ENCODE measurements at places on chromosomes 12 and 14.
A peak's percentile ranks its signal among the peaks of the same experiment; 100 is the strongest.

- no peak for DNase-seq
Measured at GRCh38 chr14:89681086-89682018, 264.3 kb upstream of the FOXN3 start.

GRCh38 chr12:57640175-57641042, 7.4 kb upstream of the B4GALNT1 start:
- no peak for DNase-seq

DNA sequence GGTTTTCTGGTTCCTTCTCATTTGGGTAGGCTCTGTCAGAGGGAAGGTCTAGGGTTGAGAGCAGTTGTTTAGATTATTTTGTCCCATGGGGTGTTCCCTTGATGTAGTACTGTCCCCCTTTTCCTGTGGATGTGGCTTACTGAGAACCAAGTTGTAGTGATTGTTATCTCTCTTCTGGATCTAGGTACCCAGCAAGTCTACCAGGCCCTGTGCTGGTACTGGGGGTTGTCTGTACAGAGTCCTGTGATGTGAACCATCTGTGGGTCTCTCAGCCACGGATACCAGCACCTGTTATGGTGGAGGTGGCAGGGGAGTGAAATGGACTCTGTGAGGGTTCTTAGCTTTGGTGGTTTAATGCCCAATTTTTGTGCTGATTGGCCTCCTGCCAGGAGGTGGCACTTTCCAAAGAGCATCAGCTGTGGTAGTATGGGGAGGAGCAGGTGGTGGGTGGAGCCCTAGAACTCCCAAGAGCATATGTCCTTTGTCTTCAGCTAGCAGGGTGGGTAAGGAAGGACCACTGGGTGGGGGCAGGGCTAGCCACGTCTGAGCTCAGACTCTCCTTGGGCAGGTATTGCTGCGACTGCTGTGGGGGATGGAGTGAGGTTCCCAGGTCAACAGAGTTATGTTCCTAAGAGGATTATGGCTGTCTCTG, 179.3 kb upstream of the BTG1 start:
- DNase-seq: no peak

DNA sequence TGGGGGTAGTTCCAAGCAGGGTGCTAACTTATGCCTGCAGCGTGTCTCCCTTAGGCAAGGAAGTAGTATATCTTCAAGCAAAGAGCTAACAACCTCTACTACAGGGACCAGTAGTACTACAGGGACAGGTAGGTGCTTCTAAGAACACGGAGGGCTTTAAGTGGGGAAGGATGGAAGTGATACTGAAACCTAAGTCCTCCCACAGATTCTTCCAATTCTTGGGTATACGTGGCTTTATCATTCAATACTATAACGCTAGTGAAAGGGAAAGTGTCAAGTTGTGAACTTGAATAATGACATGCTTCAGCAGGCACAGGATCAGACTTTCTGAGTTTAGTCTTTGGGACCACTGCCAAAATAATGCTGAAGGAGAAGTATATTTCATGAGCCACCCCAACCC, 241.7 kb downstream of the CEP128 start:
- DNase-seq: no peak

GRCh38 chr12:27828196-27828595, 48.2 kb upstream of the MANSC4 start:
- no peak for DNase-seq

GRCh38 chr14:30875788-30876053, 1.4 kb downstream of the COCH start:
- DNase-seq: no peak

GRCh38 chr14:102933618-102934231, 11.3 kb downstream of the AMN start:
- no peak for DNase-seq

GRCh38 chr12:27193854-27194544, 50.1 kb upstream of the STK38L start:
- no peak for DNase-seq

- no peak for DNase-seq
Measured at GRCh38 chr12:666766-667308, 3.6 kb upstream of the NINJ2 start.

GRCh38 chr14:34835312-34835711, 39.8 kb downstream of the BAZ1A start:
- DNase-seq: no peak

- DNase-seq: no peak
Measured at GRCh38 chr12:57498571-57498970, 10.7 kb downstream of the MARS1 start.

DNA sequence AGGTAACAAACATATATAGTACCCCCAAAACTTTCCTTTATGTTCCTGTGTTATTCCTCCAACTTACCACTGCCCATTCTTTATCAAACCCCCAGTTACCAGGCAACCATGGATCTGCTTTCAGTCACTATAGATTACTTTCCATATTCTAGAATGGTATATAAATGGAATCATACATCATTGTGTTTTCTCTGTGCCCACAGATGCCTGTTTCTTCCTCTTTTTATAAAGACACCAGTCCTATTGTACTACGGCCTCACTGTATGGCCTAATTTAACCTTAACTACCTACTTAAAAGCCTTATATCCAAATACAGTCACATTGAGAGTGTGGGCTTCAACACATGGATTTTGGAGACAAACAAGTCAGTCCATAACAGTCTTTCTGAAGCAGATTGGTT, 2.6 kb downstream of the TAS2R14 start:
- no peak for DNase-seq

GRCh38 chr14:54650331-54650958, 83.5 kb downstream of the SAMD4A start:
- no peak for DNase-seq

DNA sequence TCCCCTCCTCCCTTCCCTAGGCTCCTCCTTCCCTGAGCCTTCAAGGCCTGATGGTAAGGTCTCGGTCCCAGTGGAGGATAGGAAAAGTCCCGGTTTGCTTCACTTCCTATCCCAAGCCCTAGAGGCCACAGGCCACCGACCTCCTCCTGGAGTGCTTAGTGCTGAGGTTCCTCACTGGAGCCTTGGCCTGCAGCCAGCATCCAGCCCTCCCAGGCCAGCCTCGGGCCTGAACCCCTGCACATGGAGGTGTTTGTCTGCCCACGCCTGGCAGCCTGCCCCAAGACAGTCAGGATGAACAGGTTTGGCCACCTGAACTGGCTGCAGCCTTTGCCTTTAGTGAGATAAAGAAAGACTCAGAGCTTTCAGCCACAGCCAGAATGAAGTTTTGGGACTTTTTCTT, 15.8 kb upstream of the KRT7 start:
- DNase-seq: no peak

GRCh38 chr14:81416194-81416952, 16.2 kb upstream of the STON2 start:
- DNase-seq: peak; percentile 17

DNA sequence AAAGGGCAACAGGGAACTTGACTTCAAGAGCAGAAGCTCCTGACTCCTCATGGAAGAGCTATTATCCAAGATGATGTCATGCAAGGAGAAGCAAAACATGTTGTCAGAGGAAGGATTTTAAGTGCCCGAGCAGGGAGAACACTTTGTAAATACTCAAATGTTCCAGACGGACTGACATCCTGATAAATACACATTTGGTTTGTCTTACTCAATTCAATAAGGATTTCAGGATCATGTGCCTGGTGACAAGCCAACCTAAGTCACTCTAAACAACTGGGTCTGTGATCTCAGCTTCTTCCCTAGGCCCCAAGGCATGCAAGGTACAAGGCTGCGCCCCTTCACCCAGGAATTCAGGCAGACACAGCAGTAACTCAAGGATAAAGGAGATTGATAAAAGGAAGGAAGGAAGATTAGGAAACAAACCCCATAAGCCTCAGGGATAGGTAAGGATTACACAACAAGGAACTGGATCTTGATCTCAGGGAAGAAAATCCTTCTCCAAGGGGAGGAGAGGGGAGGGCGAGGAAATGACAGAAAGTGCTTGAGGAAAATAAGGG, 26.8 kb upstream of the CEBPE start:
- DNase-seq: no peak

DNA sequence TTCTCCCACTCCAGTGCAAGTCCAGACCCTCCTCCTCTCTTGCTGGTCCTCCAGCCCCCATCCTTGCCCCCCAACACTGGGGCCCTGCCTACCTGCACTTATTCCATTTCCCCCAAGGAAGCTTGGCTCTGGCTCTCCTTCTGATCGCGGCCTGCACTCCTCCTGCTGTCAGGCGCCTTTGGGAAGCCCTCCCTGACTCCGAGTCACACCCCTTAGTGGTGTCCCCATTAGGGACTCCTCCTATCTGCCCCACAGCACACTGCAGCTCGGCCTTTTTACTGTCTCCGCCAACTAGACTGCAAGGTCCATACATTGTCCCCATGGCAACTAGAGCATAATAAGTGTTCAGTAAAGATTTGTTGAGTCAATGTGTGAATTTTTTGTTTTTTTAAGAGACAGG, 32.9 kb downstream of the FIGNL2 start:
- no peak for DNase-seq

DNA sequence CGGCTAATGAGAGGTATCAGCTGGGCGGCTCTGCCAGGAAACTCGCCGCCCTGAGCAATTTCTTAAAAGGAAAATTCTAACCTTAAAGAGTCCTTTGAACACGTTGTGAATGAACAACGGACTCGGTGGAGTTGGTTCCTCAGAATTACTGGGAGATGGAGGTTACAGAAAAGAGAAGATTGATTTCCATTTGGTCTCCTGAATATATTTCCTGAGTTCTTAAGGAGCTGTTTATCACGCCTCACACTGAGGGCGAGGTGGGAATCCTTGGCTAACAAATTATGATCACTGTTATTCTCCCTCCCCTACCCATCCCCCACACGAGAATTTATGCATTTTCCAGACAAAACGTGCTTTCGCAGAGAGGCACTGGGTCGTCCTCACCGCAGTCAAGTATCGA, 194.5 kb upstream of the C14orf180 start:
- DNase-seq: no peak

DNA sequence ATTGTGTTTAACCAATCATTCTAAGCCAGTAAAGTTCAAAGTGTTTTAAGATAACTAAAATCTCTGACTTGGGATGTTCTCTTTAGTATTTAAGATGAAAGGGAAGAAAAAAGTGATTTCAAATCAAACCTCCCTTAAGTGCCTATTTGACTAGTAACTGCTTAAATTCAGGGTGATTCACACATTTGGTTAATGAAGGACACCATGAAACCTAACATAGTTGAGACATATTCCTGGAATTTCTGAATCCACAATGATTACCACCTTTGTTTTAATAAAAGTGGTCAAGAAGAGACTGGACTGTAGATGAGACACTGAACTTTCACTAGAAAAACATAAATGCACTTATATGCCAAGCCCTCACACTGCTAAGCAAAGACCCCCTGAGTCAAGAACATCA, 138.7 kb downstream of the MED13L start:
- DNase-seq: no peak

GRCh38 chr12:77225373-77225772, 160.0 kb upstream of the E2F7 start:
- DNase-seq: no peak

DNA sequence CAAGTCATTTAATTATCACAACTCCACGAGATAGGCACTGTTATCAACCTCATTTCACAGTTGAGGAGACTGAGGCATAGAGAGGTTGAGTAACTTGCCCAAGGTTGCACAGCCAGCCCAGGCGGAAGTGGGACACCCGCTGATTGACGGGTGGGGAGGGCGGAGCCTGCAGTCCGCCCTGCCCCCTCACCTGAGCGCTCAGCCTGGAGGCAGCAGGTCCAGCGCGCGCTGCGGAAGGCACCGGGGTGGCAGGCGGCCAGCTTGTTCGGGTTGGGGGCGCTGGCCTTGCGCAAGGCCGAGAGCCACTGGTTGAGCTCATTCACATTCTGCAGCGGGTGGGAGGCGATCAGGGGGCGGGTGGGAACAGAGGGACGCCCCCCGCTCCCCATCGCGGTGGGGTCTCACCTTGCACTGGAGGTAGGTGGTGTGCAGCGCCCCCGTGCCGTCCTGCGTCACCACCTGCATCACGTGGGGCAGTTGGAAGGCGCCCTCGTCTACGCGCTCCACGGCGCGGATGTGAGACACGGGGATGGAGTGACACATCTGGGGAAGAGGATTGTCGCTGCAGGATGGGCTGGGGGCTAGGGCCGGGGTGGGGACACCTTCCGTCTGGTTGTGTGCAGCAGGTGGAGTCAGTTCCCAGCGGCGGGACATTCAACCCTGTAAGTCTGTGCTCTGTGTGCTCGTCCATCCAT, 31.7 kb downstream of the RASAL1 start:
- DNase-seq: no peak

GRCh38 chr12:4050340-4050739, 177.1 kb upstream of the PARP11 start:
- no peak for DNase-seq

- no peak for DNase-seq
Measured at GRCh38 chr12:62716866-62717525, 218.0 kb downstream of the PPM1H start.

DNA sequence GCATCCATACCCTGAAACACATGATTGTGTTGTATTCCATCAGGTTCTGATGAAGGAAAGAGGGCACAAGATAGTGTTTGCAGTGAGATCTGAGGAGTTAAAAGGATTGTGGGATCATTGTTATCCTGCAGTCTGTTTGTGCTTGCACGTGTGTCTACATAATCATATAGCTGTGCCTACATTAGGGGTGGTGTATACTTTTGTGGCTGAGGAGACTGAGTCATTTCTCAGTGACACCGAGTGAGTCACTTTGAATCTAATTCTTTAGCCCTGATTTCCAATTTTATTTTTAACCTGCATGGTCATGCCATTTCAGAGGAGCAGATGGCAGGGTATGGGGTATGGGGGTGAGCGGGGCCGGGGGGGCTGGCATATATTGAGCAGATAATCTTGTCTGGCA, 133.2 kb downstream of the ANO4 start:
- no peak for DNase-seq

DNA sequence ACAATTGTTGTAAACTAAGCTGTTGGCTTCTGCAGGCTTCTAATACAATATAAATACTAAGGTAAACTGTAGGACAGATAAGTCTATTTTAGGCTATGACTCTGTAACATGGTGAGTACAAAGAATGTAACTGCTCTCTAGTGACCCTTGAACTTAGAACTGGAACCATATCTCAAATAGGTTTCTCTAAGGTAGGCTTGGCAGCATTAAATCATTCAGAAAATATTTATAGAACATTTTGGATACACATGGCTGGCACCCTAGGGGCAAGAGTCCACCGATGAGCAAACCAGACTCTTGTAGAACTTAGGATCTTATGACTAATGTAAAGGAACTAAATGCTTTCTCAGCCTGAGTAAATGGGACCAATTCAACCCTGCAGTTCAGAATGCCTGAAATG, 19.4 kb upstream of the SLC25A3 start:
- DNase-seq: no peak

GRCh38 chr14:29926228-29926627, 1.4 kb downstream of the PRKD1 start:
- no peak for DNase-seq

- peak; percentile 90 for DNase-seq
Measured at GRCh38 chr14:96275177-96276112, 19.4 kb downstream of the BDKRB1 start.

DNA sequence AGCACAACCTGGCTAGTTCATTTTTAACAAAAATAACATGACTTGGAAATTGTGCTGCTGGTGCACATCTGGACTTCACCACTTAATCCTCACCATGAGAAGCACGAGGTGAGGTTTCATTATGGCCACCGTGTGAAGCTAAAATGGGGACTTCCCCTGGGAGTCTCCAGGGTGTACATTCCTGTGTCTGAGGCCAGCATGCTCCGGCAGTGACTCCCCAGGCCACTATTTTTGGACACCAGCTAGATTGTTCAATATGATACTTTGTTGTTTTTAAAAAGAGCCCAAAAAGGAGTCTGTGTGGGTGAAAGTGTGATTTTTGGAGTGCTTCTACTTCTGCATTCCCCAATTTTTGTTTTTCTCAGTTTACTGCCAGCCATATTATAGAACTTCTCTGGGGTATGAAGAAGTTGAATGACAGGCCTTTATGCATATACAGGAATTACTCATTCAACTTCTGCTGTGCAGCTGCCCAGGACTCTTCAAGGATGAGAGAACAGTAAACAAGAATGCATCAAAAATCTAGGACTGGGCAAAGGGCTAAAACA, 16.9 kb upstream of the AICDA start:
- DNase-seq: no peak
